ENCODE measurements at places on chromosomes 4 and X. TPM values are rescaled to one million over a fixed set of nuclear protein-coding genes. Genes with fewer than 3 reads are reported as not detected.

- DNase-seq: no peak
Observed at GRCh38 chr4:48129307-48130014, 4.6 kb downstream of the TXK start.

- no peak for DNase-seq
Observed at GRCh38 chr4:70734168-70734954, 12.6 kb downstream of the RUFY3 start.

DNA sequence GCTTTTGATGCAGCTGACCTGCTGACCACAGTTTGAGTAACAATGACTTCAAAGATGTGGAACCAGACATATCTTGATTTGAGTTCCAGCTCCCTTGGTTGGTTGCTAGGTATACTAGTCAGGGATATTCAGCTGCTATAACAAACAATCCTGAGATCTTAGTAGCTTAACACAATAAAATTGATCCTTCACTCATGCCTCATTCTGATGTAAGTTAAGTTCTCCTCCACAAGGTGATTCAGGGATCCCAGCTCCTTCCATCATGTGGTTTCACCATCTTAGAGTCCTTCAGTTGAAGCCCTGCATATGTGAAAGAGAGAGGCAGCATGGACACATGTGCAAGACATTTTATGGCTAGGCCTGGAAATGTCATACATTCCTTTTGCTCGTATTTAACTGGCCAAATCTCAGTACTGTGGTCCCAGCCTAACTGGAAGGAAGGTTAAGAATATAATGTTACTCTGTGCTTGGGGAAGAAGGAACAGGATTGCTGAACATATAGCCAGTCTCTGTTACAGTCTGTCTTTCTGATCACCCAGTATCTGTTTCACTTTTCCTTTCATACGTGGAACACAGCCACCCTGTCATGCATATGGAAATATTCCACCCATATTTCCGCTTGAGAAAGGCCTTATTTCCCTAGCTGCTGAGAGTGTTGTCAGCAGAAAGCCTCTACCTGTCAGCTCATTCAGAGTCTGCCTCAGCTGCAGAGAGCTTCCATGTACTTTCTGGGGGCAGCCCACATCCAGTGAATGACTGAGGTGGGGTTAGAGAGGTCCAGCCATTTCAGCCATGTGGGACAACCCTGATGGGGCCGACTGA, 7.1 kb downstream of the SMIM9 start:
- DNase-seq: no peak

GRCh38 chr4:123546573-123547060, 150.0 kb downstream of the SPRY1 start:
- no peak for DNase-seq

DNA sequence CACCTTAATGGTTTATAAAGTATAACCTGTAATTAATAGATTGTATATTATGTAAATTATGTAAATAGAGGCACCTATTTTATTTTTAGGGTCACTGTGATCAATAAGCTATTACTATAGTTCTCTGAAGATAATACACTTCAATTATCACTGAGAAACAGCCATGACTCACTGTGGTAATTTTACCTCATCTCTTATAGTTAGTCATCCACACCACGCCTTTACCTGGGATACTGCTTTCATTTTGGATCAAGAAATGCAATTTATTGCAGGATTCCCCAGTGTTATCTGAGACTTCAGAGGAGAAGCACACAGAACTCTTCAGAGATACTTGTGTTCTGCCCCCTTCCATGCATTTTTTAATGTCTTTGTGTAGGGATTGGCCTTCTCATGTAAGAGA, 348.1 kb upstream of the ATOH1 start:
- no peak for DNase-seq

GRCh38 chr4:60648774-60649173, 551.4 kb upstream of the ADGRL3 start:
- DNase-seq: no peak

DNA sequence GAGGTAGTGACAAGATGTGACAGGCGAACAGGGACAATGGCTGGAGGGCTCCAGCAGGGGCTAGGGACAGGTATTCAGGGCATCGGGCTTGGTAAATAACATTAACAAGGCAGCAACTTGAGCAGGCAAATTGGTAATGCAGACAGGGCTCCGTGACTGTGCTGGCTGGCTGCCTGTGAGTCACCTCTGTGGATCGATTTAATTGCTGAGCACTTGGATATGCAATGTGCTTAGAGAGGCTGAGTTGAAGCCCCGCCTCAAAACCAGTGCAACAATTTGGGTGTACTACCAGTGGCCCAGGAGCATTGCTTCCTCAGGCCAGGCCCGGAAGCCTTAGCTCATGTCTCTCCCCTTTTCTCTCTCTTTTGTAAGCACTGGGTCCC, 19.5 kb downstream of the CNGA2 start:
- no peak for DNase-seq

DNA sequence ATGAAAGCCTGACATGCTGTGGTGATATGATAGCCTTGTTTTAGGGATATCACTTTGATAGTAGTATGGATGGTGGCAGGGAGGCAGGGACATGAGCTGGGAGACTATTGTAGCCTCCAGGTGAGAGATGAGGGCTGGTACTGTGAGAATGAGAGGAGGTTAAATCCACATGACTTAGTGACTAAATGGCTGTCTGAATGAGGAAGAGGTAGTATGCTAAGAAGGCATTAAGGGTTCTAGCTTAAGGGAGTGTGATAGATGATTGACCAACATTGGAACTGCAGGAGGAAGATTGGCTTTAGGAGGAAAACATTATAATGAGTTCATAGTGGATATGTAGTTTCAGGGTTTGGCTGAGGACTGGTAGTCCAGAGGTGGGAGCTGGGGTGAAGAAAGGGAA, 195.0 kb upstream of the ANK2 start:
- no peak for DNase-seq

GRCh38 chr4:90443231-90443630, 316.0 kb downstream of the CCSER1 start:
- no peak for DNase-seq

DNA sequence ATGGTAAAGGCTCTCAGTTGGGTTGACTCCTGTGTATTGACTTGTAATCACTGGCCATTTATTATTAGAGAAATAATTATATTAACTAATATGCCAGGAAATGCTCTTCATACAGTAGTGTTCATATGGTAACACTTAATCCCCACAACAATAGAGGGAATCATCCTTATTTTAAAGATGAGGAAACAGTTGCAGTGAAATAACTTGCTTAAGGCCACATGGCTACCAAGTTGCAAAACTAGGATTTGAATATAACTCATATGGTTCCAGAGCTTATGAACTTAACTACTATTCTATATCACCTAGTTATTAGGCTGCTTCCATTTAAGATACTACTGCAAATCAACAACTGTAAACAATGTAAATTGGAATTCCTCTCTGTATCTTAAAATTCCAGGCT, 143.5 kb upstream of the HPGD start:
- DNase-seq: no peak

- no peak for DNase-seq
Observed at GRCh38 chrX:526295-527224, 104.0 kb upstream of the SHOX start.

DNA sequence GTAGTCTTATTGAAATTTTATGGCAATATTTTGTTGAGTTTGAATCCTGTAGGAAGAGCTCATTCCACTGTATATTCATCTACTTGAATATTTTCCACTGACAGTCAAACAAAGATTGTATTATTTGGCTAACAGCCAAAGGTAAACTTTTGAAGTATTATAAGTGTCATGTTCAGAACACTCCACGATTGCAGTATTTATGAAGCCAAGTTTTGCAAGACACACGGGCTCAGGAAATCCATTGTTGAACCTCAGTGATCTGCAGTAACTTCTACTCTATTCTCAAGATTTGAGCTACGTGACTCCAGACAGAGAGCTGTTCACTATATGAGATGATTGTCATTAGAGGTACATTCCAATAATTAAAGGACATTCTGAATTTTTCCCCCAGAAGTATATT, 302.7 kb upstream of the ADGRL3 start:
- DNase-seq: no peak

- DNase-seq: no peak
Observed at GRCh38 chrX:13226214-13226613, 93.6 kb downstream of the ATXN3L start.

- DNase-seq: no peak
Observed at GRCh38 chr4:156606554-156607477, 364.8 kb downstream of the PDGFC start.

GRCh38 chrX:12999422-12999821, 24.5 kb downstream of the TMSB4X start:
- no peak for DNase-seq

Gene RTL3
- total RNA-seq: 0.24 TPM

Gene FHIP1A
- 19.5 TPM for total RNA-seq

Gene FGFR3
- total RNA-seq: 4.7 TPM

Gene TREX2
- total RNA-seq: 0.19 TPM

Gene MTNR1A
- total RNA-seq: not detected

Data from cardiac septum (tissue), 1 donor.